ENCODE measurements at places on chromosomes 5 and 9.

GRCh38 chr5:29002481-29002880, 1964.1 kb upstream of the CDH9 start:
- no peak for DNase-seq

DNA sequence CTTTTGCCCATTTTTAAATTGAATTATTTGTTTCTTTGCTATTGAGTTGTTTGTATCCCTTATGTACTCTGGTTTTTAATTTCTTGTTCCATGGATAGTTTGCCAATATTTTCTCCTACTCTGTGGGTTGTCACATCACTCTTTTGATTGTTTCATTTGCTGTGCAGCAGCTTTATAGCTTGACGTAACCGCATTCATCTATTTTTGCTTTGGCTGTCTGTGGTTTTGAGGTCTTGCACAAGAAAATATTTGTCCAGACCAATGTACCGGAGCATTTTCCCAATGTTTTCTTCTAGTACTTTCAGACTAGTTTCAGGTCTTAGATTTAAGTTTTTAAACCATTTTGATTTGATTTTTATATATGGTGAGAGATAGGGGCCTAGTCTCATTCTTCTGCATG, 36.2 kb upstream of the ZNF366 start:
- DNase-seq: no peak

GRCh38 chr9:133679466-133680061, 43.4 kb downstream of the DBH start:
- no peak for DNase-seq

DNA sequence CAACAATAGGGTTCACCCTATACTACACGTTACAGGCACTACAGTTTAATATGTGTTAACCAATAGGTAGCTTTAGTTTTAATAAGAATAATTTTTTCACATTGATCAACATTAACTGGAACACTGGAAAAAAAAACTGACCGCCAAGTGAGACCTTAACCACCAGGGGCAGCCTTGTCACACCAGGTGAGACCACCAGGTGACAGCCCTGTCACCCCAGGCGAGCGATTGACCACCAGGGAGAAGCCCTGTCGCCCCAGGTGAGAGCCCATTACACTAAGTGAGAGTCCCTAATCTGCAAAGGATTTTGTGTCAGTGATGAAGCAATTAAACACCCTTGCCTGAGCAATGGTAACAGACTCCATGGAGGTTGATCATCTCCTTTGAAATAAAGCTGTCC, 75.4 kb upstream of the SYK start:
- DNase-seq: no peak

- DNase-seq: no peak
These were observed 68.3 kb downstream of the LPAR1 start for GRCh38 chr9:110969971-110970386.

GRCh38 chr5:169728-170094, 21.6 kb upstream of the LRRC14B start:
- no peak for DNase-seq

GRCh38 chr5:82106207-82106606, 134.4 kb downstream of the ATG10 start:
- DNase-seq: no peak

GRCh38 chr5:107090506-107090905, 580.2 kb downstream of the EFNA5 start:
- DNase-seq: no peak

DNA sequence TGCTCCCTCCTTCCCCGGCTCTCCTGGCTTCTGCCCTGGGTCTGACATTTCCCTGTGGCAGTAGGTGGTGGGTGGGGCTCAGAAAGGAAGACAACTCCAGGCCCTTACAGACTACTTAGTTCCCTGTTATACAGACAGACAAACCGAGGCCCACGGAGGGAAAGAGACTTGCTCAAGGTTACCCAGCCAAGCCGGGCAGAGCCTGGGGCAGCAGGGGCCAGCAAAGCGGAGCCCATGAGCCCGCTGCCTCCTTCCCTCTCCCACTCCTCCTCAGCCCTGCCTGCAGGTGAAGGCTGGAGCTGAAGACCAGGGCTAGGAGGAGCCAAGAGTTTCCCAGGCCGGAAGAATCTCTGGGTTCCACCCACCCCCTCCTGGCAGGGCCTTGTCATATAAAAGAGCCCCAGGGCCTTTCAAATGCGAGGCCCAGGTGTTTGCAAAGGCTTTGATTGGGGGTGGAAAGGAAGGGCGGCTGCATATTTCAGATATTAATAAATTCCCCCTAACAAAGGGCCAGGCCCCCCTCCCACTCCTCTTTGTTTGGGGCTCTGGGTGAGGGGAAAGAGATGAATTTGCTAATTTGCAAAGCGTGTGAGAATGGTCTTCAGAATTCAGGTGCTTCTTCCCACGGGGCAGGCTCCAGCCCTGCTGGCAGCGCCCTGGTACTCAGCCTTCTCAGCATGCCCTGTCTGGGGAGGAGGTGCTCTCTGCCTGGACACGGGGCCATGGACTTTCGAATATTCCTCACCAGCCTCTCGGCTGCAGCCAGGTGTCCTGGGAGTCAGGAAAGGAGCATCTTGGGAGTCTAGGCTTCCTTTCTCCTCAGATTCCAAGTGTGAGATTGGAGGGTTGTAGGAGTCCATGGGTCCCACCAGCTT, 21.5 kb downstream of the SLC6A7 start:
- no peak for DNase-seq

- no peak for DNase-seq
These were observed 109.4 kb downstream of the ANKRD55 start for GRCh38 chr5:56123531-56124243.

- DNase-seq: no peak
These were observed 499 bp downstream of the FBLL1 start for GRCh38 chr5:168529374-168530234.

All from CD4-positive, alpha-beta T cell treated with Interferon gamma for 1 hour (primary cell).